ENCODE measurements at places on chromosomes 7 and 10.

- DNase-seq = no peak
These were observed 26.0 kb upstream of the TMEM140 start for GRCh38 chr7:135121868-135122267.

DNA sequence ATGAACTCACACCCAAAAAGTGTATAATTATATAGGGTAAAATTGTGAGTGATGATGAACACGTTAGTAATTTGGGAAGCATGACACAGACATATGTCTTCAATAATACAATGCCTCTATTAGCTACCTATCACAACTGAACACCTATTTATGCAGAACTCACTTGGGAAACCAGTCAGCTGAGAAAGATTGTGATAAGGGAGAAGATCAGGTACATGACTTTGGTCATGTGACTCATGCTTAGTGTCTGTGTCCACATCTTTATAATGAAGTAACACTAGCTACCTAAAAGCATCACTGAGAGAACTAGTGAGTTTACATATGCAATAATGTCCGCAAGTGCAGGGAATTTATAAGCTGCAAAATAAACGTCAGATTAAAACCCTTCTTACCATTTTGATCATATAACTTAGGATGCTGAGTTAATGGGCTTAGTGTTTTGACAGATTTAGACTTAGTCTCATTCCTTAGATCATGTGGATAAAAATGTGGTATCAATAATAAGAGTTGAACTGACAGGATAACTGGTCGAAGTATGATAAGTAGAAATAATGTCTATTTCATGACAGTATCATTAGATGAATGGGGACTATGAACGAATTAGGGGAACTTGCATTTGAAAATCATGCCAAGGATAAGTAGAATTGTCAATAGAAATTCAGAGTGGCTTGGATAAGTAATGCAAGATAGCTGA lies 11.6 kb downstream of the VWDE start:
- DNase-seq = no peak

GRCh38 chr7:106493041-106493731 lies 167.8 kb downstream of the CCDC71L start:
- no peak for DNase-seq

DNA sequence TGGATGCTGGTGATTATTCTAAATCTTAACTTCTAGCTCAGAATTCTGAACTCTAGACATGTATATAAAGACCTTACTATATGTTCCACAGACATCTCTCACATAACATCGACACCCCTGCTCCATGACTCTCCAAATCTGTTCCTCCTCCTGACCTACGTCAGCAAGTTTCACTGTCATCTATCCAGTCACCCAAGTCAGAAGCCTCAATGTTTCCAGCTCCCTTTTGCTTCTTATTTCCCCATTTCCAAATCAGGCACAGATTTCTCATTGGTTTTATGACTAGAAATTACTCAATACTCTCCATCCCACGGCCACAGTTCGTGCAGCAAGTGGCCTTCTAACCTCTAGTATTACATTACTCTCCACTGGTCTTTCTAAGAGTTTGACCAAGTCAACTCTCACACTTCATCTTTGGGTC lies 28.5 kb downstream of the EPC1 start:
- peak; percentile 19 for DNase-seq

DNA sequence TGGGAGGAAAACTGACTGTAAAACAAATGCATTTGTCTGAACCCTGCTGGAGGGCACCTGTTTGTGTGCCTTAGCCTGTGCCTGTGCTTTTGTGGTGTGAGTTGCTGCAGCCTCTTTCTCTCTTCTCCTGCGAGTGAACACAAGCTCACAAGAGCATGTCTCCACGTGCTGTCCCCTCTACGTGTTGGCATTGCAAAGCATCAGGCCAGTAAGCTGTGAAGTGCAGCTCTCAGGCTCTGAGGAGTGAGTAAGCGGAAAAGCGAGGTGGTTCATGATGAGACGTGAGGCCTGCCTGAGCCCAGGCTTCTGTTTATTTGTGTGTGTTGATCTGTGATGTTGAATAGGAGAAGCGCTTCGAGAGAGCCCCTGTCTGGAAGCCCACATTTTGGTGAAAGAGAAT lies 85.6 kb upstream of the PDCD4 start:
- DNase-seq = no peak

DNA sequence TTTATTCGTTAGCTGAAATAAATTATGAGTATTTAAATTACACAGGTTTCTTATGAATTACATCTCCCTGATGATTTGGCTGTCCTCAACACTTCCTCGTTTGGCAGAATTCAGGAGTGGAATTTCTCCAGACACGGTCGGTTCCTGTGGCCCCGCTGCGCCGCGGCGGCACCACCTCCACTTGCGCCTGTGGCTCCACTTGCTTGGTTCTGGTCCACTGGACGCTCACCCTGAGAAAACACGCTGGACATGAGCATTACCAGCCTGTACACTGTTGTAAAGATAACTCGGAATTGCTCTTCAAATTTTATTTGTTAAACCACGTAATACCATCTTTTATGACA lies 85.3 kb downstream of the ZNF33B start:
- no peak for DNase-seq

GRCh38 chr7:82172017-82172416 lies 271.6 kb downstream of the CACNA2D1 start:
- no peak for DNase-seq

GRCh38 chr7:30226614-30227268 lies 57.7 kb upstream of the ZNRF2 start:
- no peak for DNase-seq

GRCh38 chr10:2575460-2575859 lies 491.9 kb upstream of the PFKP start:
- DNase-seq = no peak

DNA sequence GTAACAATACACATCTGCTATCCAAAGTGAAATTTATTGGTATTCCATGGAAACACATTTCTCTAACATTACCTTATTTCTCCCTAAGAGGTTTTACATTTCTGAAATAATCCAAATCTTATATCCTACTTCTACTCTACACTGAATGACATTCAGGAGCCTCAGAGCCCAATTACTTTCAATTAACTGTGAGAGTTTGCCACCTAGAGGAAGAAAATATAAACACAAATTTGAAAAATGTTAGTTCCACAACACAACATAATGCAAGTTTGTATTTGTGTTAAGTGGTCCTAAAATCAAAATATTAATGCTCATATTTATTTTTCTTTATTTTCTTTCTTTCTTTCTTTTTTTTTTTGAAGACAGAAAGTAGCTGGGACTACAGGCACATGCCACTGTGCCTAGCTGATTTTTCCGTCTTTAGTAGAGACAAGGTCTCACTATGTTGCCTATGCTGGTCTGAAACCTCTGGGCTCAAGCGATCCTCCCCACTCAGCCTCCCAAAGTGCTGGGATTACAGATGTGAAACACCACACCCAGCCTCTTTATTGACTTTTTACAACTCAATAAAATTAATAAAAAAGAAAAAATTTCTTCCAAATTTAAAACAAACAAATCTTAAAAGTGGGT lies 46.0 kb downstream of the ATAD1 start:
- DNase-seq = peak; percentile 2

- DNase-seq = no peak
These were observed 63.7 kb upstream of the STEAP1B start for GRCh38 chr7:22563621-22564241.

DNA sequence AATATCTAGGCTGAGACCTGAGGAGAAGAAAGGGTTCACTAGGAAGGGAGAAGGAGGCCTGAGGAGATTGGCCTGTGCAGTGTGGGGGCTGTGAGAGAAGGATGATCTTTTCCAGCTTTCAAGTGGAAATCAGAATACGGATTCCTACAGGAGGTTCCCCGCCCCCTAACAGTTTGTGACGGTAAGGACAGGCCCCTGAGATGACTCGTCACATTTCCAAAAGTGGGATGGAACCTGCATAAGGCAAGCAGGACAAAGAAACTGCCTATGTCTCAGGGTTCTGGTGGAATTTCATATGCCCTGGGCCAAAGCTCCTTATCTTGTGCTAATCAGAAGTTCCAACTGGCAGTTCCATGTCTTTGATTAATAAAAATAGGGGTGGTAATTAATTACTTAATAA lies 275.6 kb downstream of the SNX10 start:
- DNase-seq = no peak

DNA sequence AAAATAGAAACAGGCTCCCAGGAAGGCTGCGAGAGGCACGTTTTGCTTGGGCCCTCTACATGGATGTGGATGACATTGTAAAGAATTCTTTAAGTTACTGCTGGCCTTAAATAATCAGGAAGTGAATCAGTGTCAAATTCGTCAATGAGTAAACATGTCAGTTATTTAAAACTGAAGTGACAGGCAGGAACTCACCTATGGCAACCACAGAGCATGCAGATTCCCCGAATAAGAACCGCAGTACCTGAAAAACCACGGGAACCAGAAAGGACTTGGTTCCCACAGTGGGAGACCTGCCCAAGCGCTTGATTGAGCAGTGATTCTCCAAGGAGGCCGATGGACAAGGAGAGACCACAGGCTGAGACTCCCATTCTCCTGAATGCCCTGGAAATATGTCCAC lies 351.2 kb upstream of the AKR1E2 start:
- DNase-seq = no peak

DNA sequence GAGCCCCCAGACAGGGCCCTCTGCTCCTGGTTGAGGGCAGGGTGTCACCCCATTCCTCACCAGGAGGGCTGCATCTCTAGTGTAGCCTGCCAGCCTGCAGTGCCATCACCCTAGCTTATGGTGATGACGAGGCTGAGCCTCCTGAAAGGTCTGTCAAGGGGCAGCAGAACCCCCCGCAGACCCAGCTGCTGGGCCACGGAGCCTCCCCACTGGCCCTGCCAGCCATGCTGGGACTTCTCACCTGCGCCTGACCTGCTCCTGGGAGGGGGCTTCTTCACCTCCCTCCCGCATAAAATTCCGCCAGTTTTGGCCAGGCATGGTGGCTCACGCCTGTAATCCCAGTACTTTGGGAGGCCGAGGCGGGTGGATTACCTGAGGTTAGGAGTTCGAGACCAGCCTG lies 40.4 kb upstream of the RASGEF1A start:
- no peak for DNase-seq

DNA sequence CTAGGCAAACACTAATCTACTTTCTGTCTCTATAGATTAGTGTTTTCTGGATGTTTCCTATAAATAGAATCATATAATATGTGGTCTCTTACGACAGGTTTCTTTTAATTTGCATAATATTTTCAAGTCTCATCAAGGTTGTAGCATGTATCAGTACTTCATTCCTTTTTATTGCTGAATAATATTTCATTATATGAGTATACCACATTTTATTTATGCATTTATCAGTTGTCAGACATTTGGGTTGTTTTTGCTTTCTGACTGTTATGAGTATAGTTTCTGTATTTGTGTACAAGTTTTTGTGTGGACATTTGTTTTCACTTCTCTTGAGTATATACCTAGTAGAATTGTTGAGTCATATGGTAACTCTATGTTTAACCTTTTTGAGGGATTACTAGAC lies 48.2 kb downstream of the SHOC2 start:
- DNase-seq = no peak

DNA sequence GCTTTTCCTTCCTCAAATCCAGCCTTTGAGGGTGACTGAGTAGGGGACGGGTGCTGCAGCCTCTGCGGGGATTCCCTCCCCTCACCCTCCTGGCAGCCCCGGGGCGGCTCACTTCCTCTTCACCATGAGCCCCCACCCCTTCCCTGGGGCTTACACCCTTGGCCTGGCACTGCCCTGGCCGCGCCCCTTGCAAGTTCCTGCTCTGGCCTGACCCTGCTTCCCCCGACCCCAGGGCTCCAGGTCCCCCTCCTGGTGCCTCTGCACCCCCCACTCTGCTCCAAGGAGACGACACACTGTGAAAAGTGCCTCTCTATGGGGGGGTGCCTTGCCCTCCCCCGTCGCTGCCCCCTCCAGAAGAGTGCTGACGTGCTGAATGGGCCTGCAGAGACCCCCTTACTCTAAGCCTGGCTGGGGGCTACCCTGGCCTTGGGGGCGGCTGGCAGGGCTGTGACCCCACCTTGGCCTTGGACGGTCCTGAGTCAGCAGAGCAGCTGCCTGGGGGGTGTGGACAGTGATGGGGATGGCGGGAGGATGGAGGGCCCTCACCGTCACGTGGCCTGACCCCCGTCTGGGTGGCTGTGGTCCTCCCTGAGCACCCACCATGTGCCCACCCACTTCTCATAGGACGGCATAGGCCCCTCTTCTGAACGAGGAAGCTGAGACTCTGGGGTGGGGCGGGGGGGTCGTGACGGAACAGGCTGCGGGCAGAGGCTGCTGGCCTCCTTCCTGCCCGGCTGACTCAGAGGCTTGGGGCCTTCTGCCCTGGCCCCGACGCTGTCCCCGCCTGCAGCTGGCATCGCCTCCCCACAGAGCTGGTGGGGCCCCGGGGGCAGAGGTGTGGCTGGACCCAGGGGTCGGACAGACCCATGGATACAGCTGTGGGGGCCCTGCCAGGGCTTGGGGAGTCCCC lies 9.8 kb downstream of the LFNG start:
- peak; percentile 95 for DNase-seq

GRCh38 chr7:101869901-101870290 lies 52.5 kb downstream of the CUX1 start:
- DNase-seq = no peak

DNA sequence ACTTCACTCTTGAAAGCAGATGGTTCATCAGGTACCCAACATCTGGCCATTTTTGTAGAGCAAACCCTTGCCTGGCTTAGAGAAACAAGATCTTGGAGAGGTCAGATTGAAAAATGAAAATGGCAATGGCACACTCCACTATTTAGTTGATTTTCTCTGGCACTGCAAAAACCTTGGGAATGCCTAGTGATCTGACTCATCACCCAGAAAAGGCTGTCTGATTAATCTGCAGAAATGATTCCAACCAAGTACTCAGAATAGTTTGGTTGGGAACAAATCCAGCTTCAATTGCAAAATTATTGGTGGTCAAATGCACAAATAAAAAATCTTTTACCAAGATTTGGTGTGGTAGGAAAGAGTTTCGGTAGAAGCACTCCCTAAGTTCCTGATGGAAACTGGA lies 351.2 kb downstream of the PHTF2 start:
- DNase-seq = no peak

- DNase-seq = no peak
These were observed 51.1 kb upstream of the LYZL1 start for GRCh38 chr10:29237786-29238185.

DNA sequence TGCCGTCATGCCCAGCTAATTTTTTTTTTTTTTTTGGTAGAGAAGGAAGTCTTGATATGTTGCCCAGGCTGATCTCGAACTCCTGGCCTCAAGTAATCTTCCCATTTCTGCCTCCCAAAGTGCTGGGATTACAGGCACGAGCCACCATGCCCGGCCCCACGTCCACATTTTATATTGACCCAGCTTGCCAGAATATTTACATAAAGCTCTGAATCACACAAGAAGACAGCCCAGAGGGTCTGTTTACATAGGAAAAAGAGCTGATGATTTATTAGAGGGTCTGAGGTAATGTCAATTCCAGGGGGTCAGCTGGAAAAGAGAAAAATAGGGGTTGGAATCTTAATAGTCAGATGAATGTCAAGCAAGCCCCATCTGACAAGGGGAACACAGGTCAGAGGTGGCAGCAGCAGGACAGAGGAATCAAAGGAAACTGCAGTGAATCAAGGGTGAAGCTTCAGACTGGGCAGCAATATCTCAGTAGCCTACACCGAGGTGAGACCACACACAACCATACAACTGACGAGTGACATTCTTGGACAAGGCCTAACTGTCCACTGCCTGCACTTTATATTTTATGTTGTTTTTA lies 15.8 kb upstream of the SLF2 start:
- DNase-seq = no peak

All from naive B cell (primary cell).